ENCODE measurements at places on chromosomes 13 and 19.

DNA sequence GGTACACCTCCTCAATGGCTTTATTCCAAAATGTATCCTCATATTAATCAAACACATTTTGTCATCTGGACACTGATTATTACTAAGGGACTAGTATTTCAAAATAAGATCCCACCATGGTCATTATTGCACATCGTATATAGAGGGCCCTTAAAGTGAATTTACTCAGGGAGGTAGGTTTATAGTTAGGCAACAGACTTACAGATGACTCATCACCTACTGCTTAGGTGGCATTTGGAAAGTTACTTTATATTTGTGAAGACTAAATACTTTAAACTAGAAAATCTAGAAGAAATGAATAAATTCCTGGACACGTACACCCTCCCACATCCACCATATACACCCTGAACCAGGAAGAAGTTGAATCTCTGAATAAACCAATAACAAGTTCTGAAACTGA lies 353.0 kb downstream of the KCTD12 start:
- DNase-seq = no peak

- no peak for DNase-seq
Observed at GRCh38 chr19:3289971-3290569, 65.6 kb downstream of the CELF5 start.

GRCh38 chr13:25912961-25913360 lies 138.9 kb downstream of the SHISA2 start:
- DNase-seq = no peak

GRCh38 chr13:111120422-111120821 lies 5.3 kb downstream of the ARHGEF7 start:
- DNase-seq = no peak

- DNase-seq = no peak
Observed at GRCh38 chr13:106507560-106508274, 27.7 kb downstream of the EFNB2 start.

DNA sequence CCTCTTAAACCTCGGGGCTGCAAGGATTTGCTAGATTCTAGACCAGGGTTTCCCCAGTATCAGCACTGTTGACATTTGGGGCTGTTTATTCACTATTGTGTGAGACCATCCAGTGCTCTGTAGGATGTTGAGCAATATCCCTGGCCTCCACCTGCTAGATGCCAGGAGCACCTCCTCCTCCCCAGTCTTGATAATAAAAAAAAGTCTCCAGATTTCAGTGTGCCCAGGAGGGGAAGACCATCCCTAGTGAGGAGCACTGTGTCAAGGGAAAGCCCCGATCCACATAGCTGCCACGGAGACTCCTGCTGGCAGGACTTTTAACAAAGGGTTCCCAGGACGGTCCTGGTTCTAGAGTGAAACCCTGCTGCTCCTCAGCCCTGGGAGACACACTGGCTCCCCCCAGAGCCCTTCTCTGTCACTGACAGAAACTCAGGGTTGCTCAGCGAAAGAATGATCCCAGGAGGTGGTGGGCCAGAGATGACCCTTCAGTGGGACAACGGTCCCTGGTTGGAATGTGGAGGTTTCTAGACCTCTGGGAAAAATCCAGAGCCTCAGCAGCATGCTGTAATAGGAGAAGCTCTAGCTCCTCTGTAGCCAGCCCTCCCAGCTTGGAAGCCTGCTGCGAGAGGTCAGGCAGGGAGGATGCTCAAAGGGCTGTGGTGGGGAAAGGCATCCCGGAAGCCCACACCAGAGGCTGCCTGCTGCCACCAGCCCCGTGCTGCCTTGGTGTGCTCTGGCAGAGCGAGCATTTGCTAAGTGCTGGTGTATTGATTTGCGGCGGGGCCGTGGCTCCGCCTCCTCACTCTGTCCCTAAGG lies 20.3 kb downstream of the LYL1 start:
- peak; percentile 91 for DNase-seq

GRCh38 chr19:2645826-2646225 lies 56.7 kb downstream of the GNG7 start:
- DNase-seq = no peak

DNA sequence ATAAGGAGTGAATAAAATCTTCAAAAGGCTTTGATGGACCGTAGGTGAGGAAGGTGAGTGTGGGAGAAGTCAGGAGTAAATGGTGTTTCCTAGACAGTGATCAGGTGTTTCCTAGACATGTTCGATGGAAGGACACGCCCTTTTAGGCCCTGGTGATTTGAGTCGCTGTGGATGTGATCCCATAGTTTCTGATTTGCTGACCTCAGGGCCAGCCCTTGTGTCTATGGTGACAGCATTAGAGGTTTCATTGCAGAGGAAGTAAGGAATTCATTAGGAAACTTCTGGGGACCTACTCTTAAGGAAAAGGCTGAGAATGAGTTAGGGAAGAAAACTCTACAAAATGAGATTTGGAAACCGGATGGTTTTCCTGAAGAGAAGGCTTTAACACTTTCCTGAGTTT lies 31.5 kb upstream of the RNF113B start:
- DNase-seq = no peak

DNA sequence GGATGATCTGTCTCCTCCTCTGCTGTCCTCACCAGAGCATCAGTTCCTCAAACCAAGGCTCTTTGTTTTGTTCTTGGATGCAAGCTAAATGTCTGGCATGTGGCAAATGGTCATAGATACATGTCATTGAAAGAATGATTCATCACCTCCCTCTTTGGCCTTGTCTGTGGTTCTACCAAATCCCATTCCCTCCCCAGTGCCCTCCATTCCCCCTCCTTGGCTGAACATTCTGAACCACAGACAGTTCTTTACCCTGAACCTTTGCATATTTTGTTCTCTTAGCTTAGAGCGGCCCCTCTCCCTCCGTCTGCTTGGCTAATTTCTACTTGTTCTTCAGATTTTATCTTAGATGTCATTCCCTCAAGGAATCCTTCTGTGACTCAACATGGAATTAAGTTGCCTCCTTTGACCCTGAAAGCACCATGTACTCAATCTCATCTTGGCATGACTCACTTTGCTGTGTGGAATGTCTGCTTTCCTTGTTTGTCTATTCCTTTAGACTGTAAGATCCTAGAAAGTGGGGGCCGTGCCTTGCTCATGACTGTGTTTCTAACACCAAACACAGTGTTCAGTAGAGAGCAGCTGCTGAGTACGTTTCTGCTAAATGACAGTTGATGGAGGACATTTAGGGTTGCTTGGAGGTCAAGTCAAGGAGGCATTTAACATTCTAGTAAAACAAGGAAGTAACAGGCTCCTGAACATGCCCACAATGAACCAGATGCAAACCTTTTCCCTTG lies 8.1 kb downstream of the ALOX5AP start:
- no peak for DNase-seq

- DNase-seq = peak; percentile 53
Observed at GRCh38 chr19:23817519-23817918, 58.8 kb upstream of the ZNF681 start.

DNA sequence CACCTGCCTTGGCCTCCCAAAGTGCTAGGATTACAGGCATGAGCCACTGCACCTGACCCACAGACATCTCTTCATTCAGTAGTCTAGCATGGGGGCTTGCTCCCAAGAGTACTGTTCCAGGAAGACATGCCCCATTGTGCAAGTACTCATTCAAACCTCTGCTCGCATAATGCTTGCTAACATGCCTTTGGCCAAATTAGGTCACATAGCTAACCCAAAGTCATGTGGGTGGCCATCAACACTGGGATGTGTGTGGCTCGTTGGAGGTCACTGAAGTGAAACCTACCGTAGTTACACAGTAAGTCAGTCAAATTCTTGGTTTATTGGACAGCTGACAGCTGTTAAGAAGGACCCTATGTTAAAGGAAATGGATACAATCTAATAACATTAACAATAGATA lies 20.3 kb downstream of the RFXAP start:
- DNase-seq = no peak

GRCh38 chr13:74047931-74048600 lies 86.1 kb downstream of the KLF12 start:
- DNase-seq = no peak

DNA sequence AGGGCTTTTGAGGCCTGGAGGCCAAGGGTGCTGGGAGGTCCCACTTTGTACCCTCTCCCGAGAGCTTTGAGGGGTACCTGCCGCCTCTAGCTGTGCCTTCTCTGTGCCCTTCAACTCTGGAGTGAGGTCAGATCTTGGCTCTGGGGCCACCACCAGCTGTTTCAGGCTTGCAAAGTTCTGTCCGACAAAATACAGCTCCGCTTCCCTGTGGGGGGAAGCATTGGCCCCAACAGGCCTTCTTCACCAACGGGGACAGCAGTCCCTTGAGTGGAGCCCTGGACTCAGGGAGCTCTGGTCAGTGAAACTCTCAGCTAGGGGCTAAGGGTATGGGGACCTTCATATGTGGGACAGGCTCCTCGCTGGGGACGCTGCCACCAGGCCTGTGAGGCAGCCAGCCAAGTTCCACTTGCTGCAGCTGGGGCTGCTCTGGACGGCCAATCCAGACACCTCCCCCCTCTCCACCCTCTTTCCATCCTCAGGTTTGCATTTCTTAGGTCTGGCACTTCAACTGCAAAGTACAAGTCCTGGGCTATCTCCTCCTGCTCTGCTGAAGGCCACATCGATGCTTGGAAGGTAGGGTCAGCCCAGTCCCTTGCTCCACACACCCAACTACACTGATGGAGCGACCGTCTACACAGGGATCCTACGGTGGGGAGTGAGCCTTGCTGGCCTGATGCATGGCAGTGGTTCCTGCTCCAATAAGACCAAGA lies 46.8 kb downstream of the C13orf46 start:
- DNase-seq = no peak

DNA sequence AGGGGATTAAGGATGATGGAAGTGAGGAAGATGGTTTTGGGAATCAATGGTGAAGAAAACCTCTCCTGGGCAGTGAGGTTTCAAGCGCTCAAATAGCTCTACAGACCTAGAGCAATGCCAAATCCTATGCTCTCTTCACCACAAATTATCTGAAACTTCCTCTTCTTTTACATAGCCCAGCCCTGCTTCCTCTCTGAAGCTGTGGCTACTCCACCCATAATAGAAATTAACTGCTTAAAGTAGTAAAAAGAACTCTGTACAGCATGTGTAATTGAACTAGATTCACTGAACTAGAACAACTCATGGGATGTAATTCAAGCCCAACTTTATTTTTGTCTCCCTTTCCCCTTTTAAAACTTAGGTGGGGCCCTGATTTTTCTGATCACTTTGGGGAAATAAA lies 20.4 kb upstream of the IFT88 start:
- no peak for DNase-seq

- no peak for DNase-seq
Observed at GRCh38 chr13:97108530-97108900, 113.6 kb upstream of the MBNL2 start.

DNA sequence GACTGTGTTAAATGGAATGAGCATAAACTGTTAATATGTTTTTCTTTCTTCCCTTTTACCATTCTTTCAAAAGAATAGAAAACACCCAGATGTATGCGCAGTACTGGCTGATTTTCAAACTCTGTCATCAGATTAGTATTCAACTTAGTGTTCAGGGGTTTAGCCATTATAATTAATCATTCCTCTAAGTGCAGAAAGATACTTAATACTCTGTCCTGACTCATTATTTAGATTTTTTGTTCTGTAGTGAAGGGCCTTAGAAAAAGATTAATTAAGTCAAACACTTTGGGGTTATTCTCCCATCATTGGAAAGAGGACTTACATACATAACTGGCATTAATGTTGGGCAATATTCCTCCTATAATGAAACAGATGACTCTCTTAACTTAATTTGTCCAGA lies 1316.7 kb upstream of the SLC10A2 start:
- DNase-seq = no peak

GRCh38 chr19:30283556-30283955 lies 88.6 kb upstream of the ZNF536 start:
- no peak for DNase-seq

DNA sequence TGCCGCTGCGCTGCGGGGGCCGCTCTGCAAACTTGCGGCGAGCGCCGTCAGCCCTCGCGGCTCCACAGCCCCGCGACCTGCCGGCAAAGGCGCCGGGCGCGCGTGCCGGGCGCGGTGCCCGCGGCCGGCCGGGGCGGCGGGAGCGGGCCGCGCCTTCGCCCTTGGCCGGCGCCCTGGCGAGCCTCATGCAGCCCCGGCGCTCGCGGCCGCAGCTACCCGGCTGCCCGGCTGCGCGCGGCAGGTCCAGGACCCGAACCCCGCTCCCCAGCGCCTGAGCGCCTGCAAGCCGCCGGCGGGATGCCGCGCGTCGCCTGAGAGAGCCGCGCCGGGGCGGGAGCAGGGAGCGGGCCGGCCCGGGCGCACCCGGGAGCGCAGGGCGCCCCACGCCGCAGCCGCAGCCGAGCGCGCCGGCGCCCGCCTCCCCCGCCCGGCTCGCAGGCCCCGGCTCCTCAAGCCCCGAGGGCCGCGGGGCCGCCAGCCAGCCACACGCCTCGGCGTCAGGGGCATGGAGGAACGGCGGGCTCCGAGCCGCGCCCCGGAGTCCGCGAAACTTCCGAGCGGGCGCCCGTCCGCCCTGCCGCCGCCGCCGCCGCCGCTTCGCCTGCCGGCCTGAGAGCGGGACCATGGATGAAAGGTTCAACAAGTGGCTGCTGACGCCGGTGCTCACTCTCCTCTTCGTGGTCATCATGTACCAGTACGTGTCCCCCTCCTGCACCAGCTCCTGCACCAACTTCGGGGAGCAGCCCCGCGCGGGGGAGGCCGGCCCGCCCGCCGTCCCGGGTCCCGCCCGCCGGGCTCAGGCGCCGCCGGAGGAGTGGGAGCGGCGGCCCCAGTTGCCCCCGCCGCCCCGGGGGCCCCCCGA lies 564 bp downstream of the HS6ST3 start:
- peak; percentile 57 for DNase-seq

GRCh38 chr13:90746230-90746629 lies 601.3 kb upstream of the MIR17HG start:
- DNase-seq = no peak

DNA sequence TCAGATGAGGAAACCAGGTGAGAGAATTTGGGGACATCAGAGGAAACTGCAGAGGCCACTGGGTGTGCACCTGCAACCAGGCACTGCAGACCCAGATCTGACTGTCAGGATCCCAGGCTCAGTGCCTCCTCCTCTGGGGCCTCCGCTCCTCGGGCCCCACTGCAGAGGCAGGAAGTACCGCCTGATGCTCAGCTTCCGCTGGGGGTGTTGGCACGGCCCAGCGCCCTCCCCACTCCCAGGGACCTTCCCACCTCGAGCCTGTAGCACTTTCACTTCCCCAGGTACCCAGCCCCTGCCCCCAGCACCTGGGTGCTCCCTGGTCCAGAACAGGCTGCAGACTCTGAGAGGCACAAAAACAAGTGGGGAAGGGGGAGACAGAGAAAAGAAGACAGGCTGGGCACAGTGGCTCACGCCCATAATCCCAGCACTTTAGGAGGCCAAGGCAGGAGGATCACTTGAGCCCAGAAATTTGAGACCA lies 1.4 kb upstream of the CD37 start:
- no peak for DNase-seq

- no peak for DNase-seq
Observed at GRCh38 chr13:47004540-47004939, 107.7 kb upstream of the HTR2A start.

GRCh38 chr19:16883522-16883921 lies 5.3 kb upstream of the F2RL3 start:
- no peak for DNase-seq

DNA sequence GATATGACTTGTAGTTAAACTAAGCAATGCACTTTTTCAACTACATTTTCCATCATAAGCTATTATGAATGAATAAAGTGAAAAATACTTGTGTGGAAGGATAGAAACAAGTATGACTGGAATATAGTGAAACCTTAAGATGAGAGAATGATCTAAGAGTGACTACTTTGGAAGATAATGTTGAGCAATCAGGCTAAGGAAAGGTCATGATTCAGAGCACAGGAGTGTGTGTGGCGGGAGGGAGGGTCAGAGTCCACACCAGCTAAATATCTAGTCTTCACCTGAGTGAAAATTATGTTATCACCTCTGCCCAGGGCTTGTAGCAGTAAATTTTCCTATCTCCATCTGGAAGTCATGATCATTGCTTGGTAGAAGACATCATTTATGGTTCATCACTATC lies 833.4 kb upstream of the ATXN8OS start:
- no peak for DNase-seq

GRCh38 chr13:28322256-28322905 lies 172.5 kb downstream of the FLT1 start:
- no peak for DNase-seq
